ENCODE measurements at places on chromosomes 13 and 19.

DNA sequence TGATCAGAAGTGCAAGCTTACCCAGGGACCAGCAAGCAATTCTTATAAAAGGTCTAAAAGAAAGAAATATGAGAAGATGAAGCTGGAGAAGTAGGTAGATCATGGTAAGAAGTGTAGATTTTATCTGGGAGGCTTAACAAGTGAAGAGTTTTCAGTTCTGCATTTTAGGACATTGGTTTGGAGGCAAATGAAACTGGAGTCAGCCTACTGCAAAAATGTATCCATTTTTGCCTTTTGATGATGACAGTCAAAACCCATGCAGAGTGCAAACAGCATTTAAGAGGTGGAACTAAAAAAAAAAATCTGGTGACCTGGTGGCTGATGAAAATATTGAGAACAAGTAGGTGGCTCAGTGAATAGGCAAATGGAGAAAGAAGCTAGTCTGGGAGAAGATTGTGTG is 216.9 kb downstream of the DNAJC15 start:
- DNase-seq = no peak

DNA sequence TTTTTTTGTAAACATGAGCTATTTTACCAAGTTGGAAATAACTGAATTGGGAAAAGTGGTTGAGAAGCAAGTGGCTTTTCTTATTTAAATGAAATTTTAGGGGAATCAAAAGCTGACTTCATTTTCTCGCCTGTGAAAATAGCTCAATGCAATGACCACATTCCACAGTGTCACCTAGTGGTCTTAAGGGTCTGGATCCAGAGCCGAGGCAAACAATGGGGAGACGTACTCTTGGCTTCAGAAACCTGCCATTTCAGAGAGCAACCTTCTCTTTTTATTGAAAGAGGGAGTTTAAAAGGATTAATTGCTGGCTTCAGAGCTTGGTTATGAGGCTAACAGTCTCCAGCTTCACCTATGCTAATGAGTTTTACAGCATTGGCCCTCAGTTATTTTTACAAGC is 39.7 kb upstream of the RXFP2 start:
- no peak for DNase-seq

DNA sequence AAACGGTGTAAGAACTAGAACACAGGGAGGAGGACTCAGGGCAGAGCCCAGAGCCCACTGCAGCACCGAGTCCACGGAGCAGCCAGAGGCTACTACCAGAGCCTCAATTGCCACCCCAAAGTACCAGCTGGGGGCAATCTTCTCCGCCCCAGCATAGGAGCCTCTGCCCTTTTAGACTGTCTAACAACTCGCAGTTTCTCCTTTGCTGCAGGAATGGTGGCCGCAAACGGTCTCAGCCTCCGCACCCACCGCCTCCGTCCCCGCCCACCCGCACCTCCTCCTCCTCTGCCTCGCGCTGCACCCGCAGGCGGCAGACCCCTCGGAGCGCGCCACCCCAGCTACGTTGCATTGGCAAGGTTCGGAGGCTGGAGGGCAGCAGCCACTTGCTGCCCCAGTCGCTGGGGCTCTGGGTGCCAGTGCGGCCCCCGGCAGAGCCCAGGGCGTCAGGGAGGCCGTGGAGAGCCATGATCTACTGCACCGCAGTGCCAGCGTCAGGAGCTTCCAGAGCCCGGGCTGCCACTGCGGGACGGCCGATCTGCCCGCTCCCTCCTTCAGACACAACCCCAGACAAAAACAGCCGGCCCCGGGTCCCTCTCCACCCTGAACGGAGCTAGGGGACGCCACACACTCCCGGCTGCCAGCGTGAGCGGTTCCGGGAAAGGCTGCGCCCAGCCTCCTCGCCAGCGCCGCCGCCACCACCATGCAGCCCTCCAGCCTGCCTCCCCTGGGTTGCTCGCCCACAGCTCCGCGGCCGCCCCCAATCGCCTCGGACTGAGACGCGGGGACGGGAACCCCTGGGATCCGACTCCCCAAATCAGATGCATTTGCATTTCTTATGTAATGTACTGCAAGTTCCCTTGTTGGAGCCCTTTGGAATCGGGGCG is 1.8 kb downstream of the FGF14 start:
- no peak for DNase-seq

GRCh38 chr19:29781386-29782259 is 30.2 kb upstream of the CCNE1 start:
- DNase-seq = no peak

DNA sequence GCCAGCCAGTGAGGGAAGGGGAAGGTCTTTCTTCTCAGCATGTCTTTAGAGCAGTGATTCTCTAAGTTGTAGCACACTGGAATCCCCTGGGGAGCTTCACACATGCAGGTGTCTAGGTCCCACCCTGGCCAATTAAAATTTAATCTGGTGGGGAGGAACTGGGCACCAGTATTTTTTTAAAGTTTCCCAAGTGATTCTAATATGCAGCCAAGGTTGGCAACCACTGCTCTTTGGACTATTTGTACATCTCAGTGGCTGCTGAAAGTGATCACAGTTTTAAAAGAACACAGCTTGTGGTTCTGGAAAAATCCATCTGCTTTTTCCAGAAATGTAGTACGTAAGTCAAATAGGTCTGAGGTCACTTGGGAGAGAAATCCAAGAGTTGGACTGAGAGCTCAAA is 10.7 kb upstream of the KATNAL1 start:
- DNase-seq = no peak

GRCh38 chr19:17219286-17219685 is 4.1 kb downstream of the USE1 start:
- no peak for DNase-seq

DNA sequence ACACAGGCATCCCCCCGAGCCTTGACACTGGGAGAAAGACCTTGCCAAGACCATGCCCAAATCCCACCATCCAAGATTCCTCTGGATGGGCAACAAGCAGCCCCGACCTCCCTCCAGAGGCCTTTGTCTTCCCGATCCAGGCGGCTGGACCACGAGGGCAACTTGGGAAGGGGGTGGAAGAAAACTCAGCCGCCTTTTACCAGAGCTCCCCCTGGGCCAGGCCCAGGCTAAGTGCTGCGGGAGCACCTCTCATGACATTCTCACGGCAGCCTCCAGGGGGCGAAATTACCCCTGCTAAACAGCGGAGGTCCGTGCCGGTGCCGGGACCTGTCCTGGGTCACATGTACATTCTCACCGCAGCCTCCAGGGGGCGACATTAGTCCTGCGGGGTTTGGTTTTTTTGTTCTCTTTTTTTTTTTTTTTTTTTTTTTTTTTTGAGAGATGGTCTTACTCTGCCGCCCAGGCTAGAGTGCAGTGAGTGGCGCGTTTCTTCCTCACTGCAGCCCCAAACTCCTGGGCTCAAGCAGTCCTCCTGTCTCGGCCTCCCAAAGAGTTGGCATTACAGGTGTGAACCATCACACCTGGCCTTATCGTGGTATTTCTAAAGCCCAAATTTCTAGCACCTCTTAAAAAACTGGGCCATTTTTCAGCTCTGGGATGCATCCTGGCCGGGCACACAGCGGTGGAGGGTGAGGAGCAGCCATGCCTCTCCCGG is 2.1 kb upstream of the RSPH6A start:
- DNase-seq = peak; percentile 26

GRCh38 chr13:41678249-41678648 is 220.9 kb downstream of the RGCC start:
- no peak for DNase-seq

DNA sequence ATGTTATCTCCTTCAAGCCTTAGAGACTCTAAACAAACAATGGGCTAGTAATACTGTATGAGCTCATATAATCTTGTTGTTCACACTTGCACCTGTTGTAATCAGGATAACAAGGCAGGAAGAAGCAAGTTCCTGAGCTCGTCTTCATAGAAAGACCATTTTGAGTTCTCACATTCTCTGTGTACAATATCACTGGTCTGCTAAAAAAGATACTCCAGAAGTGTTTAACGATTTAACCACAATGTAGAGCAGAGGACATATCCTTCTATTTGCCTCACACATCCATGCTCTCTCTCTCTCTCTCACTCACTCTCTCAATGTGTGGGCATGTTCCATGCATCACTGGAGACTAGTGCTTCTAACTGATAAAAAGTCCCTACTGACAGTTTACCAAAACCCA is 122.9 kb downstream of the MIPEP start:
- no peak for DNase-seq

DNA sequence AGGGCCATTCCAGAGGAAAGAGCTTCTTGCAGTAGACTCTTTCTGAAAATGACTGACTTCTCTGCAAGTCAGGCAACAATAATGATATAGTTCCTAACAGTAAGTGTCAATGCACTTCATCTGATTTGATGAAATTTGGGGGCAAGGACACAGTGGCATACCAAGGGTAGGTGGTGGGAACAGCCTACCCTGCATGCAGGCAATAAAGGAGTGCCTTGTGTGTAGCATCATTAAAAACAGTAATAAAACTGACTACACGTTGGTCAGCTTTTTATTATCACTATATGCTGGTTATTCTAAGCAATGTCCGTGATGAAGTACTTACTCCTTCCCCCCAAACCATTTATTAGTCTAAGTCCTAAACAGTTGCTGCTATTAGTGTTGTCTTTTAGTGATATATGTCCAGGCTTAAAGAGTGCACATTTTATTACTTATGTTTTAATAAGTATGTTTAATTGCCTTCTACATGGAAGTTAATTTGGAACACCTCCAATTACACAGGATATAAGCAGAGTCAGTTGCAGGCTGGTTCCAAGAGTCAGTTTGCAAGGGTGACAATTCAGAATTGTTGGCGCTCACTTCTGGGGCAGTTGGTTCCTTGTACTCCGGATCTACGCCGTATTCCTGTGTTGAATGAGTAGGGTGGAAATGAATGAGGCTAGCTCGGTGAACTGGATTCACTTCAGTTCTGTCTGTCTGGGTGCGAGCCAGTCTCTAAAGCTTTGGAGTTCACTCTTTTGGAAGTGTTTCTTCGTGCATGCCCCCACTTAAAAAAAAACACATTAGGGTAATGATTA is 84.0 kb downstream of the RGCC start:
- no peak for DNase-seq

DNA sequence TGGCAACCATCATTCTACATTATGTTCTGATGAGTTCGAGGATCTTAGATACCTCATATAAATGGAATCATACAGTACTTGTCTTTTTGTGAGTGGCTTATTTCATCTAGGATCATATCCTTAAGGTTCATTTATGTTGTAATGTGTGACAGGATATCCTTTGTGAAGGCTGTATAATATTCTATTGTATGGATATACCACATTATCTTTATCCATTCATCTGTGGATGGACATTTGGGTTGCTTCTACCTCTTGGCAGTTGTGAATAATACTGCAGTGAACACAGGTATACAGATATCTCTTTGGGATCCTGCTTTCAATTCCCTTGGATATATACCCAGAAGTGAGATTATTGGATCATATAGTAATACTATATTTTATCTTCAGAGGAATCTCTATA is 33.2 kb upstream of the RFC3 start:
- DNase-seq = no peak

DNA sequence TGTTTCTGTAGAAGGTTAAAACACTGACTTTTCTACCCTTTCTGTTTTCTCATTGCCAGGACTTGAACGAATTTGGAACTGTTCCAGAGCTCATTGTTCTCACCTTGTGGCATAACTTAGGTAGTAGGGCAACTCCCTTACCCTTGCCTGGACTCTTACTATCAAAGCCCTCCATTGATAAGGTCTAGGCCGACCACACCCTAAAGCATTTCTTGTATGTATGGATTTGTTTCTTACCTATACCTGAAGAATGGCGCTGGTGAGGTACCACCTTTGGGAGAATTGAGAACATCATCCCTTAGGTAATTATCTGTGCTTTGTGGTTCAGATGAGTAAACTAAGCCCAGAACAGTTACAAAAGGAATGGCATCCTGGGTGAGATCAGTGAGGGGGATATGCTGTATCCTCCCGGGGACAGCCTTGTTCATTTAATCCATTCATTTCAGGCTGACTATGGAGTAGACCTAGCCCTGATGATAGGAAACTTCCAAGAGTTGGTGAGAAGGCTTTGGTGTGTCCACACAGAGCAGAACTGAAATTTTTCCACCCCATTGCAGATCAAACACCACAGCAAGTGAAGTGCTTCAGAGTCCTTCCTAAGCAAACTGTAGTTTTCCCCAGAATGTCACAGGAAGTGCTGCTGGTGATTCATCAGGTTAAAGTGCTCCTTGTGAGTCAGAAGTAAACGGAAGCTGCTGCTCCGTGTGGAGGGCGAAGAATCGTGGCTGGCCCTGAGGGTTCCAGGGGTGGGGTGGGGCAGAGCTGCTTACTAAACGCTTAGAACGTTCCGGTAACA is 113.0 kb downstream of the TEX26 start:
- DNase-seq = no peak

DNA sequence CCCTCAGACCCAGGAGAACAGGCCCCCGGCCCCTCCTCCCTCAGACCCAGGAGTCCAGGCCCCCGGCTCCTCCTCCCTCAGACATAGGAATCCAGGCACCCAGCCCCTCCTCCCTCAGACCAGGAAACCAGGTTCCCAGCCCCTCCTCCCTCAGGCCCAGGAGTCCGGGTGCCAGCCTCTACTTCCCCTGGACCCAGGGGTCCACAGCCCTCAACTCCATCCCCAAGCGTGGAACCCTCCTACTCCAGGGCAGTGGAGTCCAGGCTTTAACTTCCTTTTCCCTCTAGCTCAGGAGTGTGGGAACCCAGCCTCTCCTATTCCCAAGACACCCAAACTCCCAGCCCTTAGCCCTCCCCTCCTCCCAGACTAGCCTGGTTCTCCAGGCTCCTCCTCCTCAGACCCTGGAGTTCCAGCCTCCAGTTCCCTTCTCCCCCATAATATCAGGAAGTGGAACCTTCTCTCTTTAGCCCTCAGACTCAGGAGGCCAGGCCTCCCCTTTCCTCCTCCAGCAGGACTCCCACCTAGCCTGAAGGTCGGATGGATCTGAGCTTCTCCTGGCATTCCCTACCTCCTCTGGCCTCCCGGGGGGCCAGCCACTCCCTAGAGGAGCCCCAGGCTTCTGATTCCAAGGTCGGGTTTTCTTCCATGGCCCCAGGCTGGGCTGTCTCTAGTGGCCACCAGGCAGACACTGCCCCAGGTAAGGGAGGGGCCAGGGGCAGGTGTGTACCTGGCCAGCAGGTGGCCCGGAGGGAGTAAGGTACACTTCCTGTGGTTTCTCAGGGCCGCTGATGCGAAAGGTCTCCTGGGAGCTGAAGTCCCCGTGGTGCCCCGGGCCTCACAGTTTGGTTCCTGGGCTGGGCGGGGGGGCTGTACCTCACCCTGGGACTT is at the start of gene TMC4:
TMC4 (minus strand) TSS at position 690 of the 888 bp plus-strand sequence; CDS start at position 647, 43 bp downstream.
- peak; percentile 73 for DNase-seq

DNA sequence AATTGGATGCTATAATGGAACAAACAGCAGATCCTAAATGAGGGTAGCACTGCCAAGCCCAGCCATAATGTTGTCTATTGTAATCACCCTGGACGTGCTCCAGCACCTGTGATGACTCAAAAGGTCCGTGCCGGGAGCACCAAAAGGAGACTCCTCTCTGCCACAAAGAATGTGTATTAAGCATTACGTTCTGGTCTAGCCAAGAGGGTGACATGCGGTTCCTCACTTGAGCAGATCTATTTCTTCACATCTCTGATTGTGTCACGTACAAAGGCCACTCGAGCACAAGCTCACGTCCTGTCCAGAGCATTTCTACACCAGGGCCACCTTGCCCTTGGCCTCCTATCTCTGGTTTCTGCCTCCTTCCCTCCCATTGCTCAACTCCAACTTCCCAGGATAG is 219.9 kb upstream of the IRS2 start:
- no peak for DNase-seq
